ENCODE measurements at places on chromosomes 12 and 14. TPM values are rescaled to one million over a fixed set of nuclear protein-coding genes. Genes with fewer than 3 reads are reported as not detected.

- no peaks in the 10 kb centered on the region for H3K4me1 ChIP-seq
- no peak overlapping the region for H3K27ac ChIP-seq
Measured at GRCh38 chr12:98819821-98820404, 174.8 kb downstream of the APAF1 start.

DNA sequence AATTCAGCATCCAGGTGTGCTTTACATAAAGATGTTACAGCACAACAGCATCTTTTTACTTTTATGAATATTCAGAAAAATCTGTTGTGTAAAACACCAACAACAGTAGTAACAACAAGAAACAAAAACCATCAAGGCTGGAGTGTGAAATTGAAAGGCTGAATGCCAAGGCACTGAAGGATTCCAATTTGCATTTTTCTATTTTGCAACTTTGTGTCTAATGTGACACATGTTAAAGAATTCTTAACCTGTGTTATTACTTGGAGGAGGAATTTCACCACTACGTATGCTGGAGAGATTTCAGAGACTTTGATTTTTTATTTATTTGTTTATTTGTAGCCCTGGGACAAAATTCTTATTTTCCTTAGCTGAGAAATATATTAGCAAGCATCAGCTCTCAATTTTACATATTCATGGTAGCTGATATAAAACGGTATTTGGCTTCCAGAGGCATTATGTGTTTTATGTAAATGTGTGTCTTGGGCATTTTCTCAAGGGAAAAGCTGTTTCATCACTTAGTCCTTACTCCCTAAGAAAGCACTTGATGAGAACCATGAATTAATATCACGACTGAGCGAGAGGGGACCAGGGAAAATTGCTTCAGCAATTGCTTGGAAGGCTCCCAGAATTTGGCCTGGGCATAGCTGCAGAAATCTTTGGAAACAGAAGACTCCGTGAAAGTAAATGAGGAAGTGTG is 475.4 kb downstream of the TMEM132D start:
- H3K4me3 ChIP-seq: no peak overlapping the region
- no peak overlapping the region for H3K27ac ChIP-seq
- H3K4me1 ChIP-seq: no peaks in the 10 kb centered on the region

SPX gene
- total RNA-seq: 0.99 TPM

- H3K4me3 ChIP-seq: no peak overlapping the region
- no peak overlapping the region for H3K27ac ChIP-seq
- no peak for DNase-seq
- H3K27me3 ChIP-seq: no peaks in the 10 kb centered on the region
- H3K4me1 ChIP-seq: no peaks in the 10 kb centered on the region
Measured at GRCh38 chr14:30132196-30132595, 204.5 kb upstream of the PRKD1 start.

DAD1 gene
- 192 TPM for total RNA-seq

DNA sequence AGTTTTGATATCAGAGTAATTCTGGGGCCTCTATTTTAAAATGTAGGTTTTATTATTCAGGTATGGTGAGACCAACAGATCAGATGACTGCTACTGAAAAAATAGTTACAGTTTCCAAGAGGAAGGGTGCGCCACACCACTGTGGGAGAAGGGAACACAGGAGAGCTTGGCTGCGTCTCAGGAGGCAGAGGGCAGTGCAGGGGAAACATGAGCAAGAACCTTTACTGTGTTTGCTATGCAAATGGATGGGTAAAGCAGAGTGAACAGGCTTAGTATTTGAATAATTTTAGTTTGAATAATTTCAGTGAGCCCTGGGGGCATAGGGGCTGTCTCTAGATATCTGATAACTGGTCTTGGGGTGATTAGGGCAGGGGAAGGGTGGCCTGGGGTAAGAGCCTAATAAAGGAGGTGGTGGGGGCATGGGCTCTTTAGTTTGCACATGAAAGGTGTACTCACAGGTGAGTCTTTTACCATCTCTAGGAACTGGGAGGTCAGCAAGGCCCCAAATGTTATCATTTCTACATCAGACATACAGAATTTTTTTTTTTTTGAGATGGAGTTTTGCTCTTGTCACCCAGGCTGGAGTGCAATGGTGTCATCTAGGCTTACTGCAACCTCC is 196.8 kb upstream of the NEDD1 start:
- no peak overlapping the region for H3K27ac ChIP-seq
- DNase-seq: no peak
- no peak overlapping the region for H3K4me3 ChIP-seq
- no peaks in the 10 kb centered on the region for H3K36me3 ChIP-seq
- no peaks in the 10 kb centered on the region for H3K4me1 ChIP-seq

DNA sequence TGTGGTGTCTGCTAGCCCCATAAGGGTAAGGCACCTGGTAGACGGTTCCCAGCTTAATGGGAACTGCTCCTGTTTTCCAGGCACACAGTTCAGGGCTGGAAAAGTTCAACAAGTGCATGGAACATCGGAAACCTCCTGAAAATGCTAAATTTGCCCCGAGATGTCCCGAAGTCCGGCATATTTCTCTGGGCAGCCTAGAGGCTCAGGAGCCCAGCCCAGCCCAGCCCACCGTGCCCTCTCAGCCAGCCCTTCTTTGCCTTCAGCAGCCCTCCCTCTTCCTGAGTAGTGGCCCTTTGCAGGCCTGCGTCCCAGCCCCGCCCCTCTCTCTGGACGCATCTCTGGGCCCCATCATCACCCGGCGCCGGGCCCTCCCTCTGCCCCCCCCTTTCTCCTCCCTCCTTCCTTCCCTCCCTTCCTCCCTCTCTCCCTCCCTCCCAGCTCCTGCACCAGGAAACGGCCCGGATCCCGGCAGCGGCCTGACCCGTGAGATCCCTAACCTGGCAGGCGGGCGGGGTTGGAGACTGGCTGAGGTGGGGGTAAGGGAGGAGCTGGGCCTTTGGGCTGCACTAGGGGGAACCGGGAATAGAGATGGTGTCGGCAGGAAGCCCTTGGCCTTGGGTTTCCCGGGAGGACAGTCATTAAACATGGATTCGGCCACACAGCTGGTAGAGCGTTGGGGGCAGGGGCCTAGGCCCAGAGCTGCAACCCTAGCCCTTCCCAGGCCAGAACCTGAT is at the start of gene BCL2L2:
TSS of gene BCL2L2 (plus strand) at position 422 of the 734 bp plus-strand sequence. CDS start 935 bp downstream, outside the sequence.
- peak; percentile 97 for DNase-seq
- H3K27ac ChIP-seq: peak within 1 kb of the TSS; percentile 89
- H3K36me3 ChIP-seq: no peaks in the 10 kb centered on the region
- H3K4me1 ChIP-seq: peaks cover 46% of the 10 kb centered on the region
- H3K4me3 ChIP-seq: peak within 1 kb of the TSS; percentile 77
- H3K27me3 ChIP-seq: no peaks in the 10 kb centered on the region

- H3K27ac ChIP-seq: no peak overlapping the region
- H3K4me3 ChIP-seq: no peak overlapping the region
- peaks cover 6% of the 10 kb centered on the region for H3K4me1 ChIP-seq
Measured at GRCh38 chr12:46610754-46611153, 215.0 kb downstream of the SLC38A4 start.

DNA sequence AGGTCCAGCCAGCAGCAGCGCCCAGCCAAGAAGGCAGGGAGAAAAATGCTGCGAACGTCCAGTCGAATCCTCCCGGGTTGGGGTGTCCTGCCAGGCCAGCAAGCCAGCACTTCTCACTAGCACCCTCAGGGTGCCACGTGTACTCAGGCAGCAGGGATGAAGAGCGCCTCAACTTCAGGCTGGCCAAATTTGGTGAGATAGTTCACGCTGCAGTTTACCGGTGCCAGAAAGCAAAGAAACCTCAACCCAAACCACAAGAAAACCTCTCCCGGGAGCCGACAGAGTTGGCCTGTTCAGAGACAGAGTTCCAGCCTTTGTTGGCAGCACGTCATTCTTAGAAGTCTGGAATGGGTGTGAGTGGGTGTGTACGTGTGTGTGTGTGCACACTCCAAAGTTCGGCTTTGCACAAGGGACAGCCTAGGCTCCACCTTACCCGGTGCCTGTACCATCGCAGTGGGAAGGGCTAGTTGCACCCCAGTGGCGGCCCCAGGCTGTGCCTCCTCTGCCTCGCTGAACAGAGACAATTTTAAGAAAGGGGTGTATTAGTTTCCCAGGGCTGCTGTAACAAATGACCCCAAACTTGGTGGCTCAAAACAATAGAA is 42.1 kb downstream of the ELK3 start:
- DNase-seq: peak; percentile 90
- peak overlapping the region; percentile 94 for H3K27ac ChIP-seq
- no peaks in the 10 kb centered on the region for H3K36me3 ChIP-seq
- H3K4me3 ChIP-seq: no peak overlapping the region
- no peaks in the 10 kb centered on the region for H3K27me3 ChIP-seq

DHH gene
- total RNA-seq: not detected

LYZ gene
- 29.5 TPM for total RNA-seq

GRCh38 chr14:61602003-61602732 is 93.1 kb upstream of the HIF1A start:
- H3K36me3 ChIP-seq: no peaks in the 10 kb centered on the region
- H3K27ac ChIP-seq: no peak overlapping the region
- no peaks in the 10 kb centered on the region for H3K27me3 ChIP-seq
- H3K4me3 ChIP-seq: no peak overlapping the region

DNA sequence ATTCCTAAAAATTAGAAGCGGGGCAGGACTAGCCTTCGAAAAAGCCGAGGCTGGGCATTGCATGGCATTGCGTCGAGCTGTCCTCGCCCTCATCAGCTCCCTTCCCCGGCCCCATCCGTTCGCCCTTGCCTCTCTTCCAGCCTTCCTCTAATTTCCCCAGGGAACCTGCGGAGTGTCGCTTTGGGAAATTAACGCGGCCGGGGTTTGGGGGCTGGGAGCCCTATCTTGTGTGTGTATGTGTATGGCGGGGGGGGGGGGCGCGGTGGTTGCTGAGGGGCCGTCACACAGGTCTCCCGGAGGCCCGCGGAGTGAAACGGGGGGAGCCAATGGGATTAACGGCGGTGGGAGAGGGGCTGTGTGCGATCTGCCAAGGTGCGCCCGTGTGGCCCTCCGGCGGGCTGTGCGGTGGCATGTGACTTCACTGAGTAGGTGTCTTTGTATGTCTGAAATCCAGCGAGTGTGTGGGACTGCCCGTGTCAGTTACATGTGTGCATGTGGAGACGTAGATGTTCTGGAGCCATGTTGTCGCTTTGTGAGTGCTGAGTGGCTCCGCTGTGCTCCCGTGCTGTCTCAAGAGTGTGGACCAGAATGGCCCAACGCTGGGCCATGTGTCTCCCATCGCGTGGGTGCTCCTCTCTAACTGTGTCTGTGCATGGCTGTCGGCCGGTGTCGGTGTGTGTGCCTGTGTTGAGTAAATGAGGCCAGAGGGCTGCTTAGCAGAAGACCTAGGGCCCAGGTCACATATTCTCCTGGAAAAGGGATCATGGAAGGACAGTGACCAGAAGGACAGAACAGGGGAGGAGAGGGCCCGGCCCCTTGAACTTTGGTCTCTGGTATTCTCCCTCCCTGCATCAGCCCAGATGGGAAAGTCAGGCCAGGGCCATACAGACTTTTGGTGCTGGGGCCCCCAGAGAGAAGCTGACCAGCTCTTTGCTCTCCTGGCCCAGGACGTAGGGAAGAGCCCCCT is 1.5 kb downstream of the PTMS start:
- peak overlapping the region; percentile 93 for H3K27ac ChIP-seq
- peaks cover 80% of the 10 kb centered on the region for H3K4me1 ChIP-seq
- no peaks in the 10 kb centered on the region for H3K27me3 ChIP-seq
- peak overlapping the region; percentile 94 for H3K4me3 ChIP-seq
- peaks cover 23% of the 10 kb centered on the region for H3K36me3 ChIP-seq

DNA sequence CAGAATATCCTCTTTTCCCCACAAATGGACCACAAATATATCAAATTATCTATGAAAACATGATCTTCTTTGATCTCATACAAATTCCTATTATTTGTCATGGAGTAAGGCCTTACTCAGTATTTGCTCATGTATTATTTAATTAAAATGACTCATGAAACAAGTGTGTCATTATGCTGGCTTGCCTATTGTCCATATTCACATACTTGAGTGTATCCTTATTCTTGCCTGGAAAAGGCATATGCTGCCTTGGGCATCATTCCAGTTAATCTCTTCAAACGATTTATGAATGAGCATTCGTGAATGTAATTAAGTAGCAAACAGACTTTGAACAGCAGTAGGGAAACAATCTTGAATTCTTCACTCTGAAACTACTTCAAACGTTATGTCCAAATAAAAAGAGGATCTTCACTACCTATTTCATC is 22.6 kb upstream of the SNRPF start:
- no peaks in the 10 kb centered on the region for H3K36me3 ChIP-seq
- H3K27me3 ChIP-seq: no peaks in the 10 kb centered on the region
- peaks cover 7% of the 10 kb centered on the region for H3K4me1 ChIP-seq
- no peak for DNase-seq

- H3K4me3 ChIP-seq: no peak overlapping the region
- no peak for DNase-seq
- H3K4me1 ChIP-seq: no peaks in the 10 kb centered on the region
- no peaks in the 10 kb centered on the region for H3K27me3 ChIP-seq
Measured at GRCh38 chr12:69610126-69610525, 581 bp downstream of the LRRC10 start.

GRCh38 chr12:92927055-92927435 is 2.0 kb downstream of the EEA1 start:
- DNase-seq: no peak
- H3K36me3 ChIP-seq: no peaks in the 10 kb centered on the region
- H3K4me1 ChIP-seq: peaks cover 28% of the 10 kb centered on the region
- peak overlapping the region; percentile 70 for H3K4me3 ChIP-seq
- H3K27me3 ChIP-seq: no peaks in the 10 kb centered on the region
- H3K27ac ChIP-seq: peak overlapping the region; percentile 99

DNA sequence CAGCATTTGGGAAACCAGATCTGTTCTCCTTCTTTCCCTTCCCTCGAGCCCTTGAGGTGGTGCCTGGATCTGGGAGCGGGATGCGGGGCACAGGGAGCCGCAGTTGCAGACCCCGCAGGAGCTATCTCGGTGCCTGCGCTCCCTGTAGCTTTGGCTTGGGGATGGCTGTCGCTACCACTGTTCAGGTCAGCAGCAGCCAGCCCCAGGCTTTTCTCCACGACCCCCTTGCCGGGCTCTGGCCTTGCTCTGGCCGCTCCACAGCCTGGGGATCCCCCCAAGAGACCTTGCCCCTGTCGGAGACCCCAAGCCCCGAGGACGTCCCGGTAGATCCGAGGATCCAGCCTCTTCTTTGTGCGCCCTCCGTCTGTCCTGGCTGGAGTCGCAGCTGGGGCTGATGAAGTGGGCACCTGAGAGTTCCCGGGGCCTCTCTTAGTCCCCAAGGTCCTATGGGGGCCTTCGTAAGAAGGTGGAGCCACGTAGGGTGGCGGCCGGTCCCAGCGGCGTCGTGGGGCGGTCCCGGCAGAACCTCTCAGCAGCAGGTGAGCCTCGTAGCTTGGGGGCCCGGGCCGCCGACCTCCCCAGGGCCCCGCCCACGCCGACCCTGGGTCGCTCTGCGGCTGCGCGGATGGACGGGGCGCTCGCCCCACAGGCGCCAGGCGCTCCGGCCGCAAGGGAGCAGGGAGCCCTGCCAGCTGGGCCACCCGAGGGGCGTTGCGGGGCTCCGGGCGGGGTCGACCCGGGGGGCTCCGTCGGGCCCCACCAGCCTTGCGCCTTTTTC is 1.3 kb downstream of the DDN start:
- H3K4me1 ChIP-seq: peaks cover 52% of the 10 kb centered on the region
- no peak for DNase-seq
- H3K27ac ChIP-seq: no peak overlapping the region
- peaks cover 10% of the 10 kb centered on the region for H3K36me3 ChIP-seq

SYNDIG1L gene
- 1.7 TPM for total RNA-seq

STX2 gene
- total RNA-seq: 42.5 TPM

- no peak overlapping the region for H3K27ac ChIP-seq
- no peaks in the 10 kb centered on the region for H3K4me1 ChIP-seq
- no peak for DNase-seq
- no peaks in the 10 kb centered on the region for H3K36me3 ChIP-seq
Measured at GRCh38 chr12:43812926-43813325, 6.8 kb upstream of the TWF1 start.

ARHGEF25 gene
- 140 TPM for total RNA-seq

GPRC5A gene
- total RNA-seq: 2.4 TPM

- H3K4me1 ChIP-seq: no peaks in the 10 kb centered on the region
- DNase-seq: no peak
- no peak overlapping the region for H3K4me3 ChIP-seq
- H3K27ac ChIP-seq: no peak overlapping the region
- H3K36me3 ChIP-seq: no peaks in the 10 kb centered on the region
- no peaks in the 10 kb centered on the region for H3K27me3 ChIP-seq
Measured at GRCh38 chr12:72832024-72832423, 559.9 kb downstream of the TRHDE start.
